ENCODE measurements at places on chromosomes 6 and 20.

- no peak for DNase-seq
Observed at GRCh38 chr20:46051556-46052308, 22.7 kb downstream of the SLC12A5 start.

GRCh38 chr6:25794784-25795183, 37.1 kb downstream of the SLC17A1 start:
- no peak for DNase-seq

GRCh38 chr20:52279706-52280105, 88.1 kb upstream of the ZFP64 start:
- DNase-seq, result no peak

DNA sequence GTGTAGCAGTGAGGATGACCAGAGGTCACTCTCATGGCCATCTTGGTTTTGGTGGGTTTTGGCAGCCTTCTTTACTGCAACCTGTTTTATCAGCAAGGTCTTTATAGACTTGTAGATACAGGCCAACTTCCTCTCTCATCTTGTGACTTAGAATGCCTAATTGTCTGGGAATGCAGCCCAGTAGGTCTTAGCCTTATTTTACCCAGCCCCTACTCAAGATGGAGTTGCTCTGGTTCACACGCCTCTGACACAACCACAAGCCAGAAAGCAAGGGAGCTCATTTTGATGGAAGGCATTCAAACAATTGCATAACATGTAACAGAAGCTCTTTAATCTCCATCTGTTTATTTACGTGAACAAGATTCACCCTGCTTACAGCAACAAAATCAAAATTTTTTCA, 492.0 kb upstream of the SULF2 start:
- DNase-seq, result no peak

DNA sequence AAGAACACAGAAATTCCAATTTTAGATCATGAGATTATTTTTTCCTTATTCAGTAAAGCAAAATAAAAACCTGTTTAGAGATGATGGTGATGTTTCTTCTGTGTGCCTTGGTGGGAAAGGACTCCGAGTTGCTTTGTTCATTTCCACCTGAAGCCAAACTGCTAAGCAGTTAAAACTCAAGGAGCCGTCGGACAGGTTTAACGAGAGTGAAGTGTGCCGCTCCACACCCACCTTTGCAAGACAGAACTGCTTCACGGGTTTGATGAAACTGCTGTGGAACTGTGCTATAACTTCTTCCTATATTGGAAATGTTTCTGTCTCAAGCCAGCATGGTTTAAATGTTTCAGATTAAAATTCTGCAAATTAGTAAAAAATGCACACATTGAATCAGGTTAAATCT, 9.2 kb upstream of the DSP start:
- no peak for DNase-seq

DNA sequence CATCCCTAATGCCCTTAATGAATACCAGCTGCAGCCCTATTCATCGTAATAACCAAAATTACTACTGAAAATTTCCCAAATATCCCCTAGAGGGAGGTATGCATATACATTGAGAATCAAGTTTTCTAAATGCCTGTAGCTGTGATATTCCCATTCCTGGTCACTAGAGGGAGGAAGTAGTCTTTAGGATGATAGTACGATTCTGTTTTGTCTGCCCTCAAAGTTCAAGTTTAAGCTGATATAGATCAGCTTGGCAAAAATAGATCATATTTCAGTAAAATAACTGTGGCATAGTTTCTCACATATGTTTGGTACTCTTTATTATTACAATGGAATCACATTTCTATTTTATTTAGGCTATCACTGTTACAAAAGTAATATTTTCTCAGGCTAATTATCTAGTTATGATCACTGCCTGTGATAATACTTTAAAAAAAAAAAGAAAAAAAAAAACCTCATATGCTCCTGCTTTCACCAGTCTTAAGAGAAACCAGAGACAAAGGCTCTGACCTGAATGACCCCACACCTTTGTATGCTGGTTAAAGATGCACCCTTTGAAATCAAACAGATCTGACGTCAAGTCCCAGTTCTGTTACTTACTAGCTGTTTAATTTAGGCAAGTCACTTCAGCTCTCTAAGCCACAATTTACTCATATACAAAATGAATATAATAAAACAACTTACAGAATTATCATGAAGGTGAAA, 11.0 kb downstream of the TSPYL1 start:
- DNase-seq, result no peak

DNA sequence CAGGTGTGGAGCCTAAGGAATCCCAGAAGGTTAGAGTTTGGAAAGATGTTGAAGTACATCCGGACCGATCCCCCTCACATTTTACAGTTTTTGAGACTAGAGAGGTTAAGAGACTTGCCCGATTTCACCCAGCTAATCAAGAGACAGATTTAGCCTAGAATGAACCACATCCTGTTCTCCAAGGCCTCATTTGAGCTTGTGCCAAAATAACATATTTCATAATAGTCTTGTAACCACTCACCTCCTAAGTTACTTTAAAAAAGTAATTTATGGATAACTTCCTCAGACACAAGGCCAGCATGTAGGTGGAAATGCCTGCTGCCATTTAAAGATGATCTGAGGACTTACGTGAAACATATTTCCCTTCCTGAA, 39.8 kb upstream of the ARHGAP18 start:
- DNase-seq, result no peak

GRCh38 chr20:5145365-5146098, 18.7 kb downstream of the CDS2 start:
- DNase-seq, result no peak

DNA sequence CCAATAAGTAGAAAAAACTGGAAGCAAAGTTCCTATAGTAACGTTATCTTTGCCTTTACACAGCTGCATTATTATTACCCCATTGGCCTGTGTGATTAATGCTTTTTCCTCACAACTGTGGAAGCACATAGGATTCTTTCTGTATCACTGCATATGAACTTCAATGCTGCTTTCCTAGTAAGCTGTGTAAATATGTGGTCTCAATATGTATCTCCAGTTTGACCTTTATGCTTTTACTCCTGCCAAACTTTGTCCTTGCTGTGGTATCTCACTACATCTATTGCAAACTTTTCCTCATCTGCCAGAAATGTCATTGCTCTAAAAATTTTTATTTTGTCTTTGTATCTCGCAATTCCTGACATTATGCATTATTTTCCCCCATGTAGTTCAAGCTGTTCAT, 168.6 kb downstream of the ZFAND3 start:
- no peak for DNase-seq

GRCh38 chr6:42104804-42105125, 37.7 kb downstream of the C6orf132 start:
- DNase-seq, result no peak

DNA sequence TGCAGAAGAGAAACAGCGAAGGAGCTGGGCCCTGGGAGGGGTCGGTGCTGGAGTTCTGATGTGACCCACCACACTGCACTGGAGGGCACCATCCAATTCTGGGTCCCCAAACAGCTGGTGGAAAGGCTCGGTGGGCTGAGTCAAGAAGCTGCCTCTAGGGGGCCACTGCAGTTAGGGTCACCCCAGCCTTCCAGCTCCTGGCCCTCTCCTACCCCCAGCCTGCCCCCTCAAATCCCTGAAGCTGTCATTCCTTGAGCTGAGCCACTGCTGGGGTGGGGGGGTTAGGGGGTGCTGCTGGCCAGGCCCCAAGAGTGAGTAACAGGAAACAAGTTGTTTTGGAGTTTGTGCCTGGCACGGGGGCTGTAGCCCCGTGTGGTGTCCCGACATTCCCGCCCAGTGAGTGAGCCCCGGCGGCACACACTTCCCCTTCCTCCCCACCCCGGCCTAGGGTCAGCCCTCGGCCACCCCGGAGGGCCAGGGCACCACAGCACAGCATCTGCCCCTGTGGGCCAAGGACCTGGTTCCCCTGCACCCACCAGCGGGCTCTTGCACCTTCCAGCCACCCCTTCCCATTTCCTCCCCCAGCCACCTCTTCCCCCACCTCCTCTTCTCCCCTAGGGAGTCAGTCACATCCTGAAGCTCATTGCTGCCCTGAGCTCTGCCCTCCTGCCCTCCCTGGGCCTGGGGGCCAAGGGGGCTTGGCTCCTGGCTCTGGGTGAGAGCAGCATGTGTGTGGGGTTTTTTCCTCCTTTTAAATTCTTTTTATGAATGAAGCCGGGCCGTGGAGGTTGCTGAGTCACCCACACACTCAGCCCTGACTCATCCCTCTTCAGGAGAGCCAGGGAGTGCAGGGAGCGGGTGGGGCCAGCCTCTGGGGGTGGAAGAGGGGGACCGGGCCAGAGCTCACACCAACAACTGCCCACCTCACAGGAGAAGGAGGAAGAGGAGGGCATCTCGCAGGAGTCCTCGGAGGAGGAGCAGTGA, 4.6 kb downstream of the SMIM29 start:
- DNase-seq, result no peak

- no peak for DNase-seq
Observed at GRCh38 chr6:43086022-43086658, 10.0 kb downstream of the PTK7 start.

DNA sequence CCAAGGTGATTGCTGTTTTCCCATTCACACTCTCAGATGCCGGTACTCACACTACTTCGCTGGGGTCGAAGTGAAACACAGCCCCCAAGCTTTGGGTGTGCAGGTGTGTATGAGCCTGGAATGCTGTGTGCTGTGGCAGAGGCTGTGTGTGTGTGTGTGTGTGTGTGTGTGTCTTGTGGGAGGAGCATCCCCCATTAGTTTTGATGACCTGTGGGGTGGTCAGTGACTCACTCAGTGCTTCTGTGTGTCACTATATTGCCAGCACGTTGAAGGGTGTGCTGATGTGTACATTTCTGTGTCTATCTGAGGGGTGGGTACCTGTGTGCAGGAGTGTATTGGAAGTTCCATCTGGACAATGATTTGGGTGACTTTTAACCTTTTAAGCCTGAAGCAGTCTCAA, 5.0 kb upstream of the SLC12A5 start:
- no peak for DNase-seq

DNA sequence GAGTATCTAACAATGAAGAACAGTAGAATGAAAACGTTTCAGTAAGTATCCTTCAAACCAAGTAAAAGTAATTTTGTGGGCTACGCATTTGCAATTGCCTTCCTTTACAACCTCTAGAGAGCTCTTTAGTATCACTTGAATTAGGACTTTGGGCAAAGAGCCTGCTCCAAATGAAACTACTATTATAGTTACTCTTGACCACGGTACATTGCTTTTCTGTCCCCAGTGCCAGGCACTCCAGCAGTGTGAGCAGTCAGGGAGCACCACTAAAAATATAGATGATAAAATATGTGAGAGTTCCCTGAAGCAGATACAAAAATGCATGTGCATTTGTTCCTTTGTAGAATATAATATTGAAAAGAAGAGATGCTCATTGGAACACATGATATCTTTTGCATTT, 450.1 kb upstream of the MANEA start:
- DNase-seq, result no peak

DNA sequence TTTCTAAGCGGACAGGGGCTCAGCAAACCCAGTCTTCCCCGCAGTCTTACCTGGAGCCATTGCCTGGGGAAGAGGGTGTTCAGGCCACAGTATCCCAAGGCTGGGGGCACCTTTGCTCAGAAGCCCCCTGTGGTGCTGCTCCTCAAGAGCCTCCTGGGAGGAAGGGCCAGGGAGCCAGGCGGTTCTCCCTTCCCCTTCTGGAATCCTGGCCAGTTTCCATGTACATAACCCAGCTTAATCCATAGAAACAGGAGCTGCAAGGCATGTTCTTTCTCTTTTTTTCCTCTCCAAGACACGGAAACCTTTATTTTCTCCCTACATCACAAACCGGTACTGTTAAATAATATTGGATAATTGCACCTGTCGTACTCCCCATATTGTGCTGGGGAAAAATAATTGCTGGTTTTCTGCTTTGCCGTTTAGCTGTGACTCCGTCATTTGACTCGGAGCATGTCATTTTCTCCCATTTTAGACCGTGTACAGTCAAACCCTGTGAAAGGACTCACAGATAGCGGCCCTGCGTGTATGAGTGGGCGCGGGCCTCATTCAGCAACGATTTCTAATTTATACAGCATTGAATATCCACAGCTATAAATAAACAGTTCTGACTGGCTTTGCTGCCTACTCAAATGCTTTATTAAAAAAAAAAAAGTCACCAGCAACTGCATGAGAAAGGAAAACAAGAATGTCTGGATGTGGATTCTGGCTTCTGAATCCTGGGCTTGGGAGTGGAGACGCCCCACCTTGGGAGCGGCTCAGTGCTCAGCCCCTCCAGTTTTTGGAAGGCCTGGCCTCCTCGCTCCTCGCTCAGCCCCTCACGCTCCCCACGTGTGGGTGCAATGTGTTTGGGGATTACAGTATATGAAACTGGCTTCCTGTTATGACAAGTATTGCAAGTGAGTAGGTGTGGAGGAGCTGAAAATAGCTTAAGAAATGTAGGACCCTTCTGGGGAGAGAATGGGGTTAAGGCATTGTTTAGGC, 67.3 kb downstream of the ADTRP start:
- DNase-seq, result peak; percentile 52

DNA sequence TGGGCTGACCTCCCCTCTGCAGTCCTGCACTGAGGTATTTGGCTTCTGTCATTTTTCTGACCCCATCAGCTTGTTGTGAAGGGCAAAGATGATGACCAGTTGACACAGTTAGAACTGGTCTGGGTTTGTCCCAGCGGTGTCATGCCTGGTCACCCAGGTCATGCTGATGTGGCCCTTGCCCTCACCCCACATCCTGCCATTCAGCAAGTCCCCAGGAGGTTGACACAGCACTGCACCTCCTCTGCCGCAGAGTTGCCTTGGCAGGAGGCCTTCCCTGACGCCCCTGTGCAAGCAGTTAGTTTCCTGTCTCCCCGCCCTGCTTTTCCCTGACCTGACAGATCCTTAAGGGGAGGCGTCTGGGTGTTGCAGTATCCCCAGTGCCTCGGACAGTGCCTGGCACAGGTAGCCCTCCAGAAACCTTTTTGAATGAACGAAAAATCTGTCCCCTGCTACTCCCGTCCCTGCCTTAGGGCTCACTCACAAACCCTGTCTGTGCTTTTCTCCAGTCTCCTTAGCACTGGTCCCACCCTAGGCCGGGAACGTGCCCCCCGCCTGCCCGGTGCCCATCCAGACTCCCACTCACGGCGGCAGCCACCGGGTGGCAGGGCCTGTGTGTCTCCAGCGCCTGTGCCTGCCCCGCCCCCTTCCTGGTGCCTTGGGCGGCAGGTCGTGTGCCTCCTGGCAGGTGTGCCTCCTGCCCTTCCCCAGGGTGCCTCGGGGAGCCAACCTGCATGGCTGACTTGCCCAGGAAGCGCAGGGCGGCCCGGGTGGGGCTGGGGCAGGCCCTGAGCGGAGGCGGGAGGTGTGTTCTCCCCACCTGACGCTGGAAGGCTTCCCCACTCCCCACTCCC, 146.3 kb upstream of the RNF24 start:
- no peak for DNase-seq

DNA sequence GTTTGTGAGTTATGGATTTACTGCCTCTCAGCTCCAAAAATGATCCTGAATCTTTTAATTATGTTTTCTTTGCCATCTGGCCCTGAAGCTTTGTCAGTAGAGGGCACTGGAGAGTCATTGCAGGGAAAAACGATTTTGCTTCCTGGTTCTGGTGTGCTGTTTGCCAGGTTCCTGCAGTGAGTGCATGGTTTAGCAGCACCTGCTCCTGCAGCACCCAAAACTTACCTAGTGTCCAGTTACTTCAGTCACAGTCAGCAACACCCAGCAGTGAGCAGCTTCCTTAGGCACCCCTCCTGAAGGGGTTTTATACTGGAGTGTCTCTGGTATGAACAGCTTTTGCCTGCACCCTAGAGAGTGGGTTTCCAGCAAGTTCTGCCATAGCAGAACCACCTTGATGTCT, 6.0 kb upstream of the TRIM26 start:
- no peak for DNase-seq
